ENCODE measurements at places on chromosomes 7 and 10. TPM values are rescaled to one million over a fixed set of nuclear protein-coding genes. Genes with fewer than 3 reads are reported as not detected.

The ABLIM1 gene
- total RNA-seq: 184 TPM

The GALNT17 gene
- total RNA-seq: not detected

- H3K4me1 ChIP-seq: peaks cover 3% of the 10 kb centered on the region
- H3K36me3 ChIP-seq: no peaks in the 10 kb centered on the region
- H3K4me3 ChIP-seq: no peak overlapping the region
- no peak for DNase-seq
- H3K27ac ChIP-seq: no peak overlapping the region
These were observed 22.6 kb upstream of the INPP5A start for GRCh38 chr10:132514821-132515520.

DNA sequence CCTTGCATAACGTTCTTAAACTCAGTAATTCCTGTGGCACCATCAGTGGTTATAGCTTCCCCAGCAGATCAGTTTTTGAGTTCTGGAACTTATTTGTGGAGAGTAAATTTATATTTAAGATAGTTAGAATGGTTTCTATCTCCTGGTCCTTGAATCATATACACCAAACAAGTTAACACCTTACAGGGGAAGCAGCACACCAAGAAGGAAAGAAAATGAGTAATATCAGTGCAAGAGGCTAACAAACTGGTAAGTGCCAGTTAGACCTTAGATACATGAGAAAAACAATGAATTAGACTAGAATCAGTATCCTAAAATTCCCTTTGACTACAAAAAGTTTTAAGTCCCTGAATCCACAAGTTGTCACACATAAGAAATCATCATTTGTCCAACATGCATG lies 54.2 kb downstream of the ABI1 start:
- H3K36me3 ChIP-seq: no peaks in the 10 kb centered on the region
- H3K27ac ChIP-seq: peak overlapping the region; percentile 2
- peaks cover 50% of the 10 kb centered on the region for H3K4me1 ChIP-seq
- DNase-seq: no peak

The POU6F2 gene
- total RNA-seq: not detected

DNA sequence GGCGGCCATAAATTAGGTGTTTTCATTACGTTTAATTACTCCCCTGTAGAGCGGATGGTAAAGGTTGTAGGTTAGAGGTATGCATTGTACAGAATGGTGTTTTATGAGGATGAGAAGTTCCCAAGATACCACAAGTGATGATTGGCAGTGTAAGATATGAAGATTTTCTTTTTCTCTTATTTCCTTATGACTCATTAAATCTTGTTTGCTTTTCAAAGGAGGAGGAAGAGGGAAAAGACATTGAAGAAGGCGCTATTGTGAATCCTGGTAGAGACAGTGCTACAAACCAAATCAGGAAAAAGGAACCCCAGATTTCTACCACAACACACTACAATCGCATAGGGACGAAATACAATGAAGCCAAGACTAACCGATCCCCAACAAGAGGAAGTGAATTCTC lies 133.9 kb downstream of the AASS start:
- no peaks in the 10 kb centered on the region for H3K27me3 ChIP-seq
- no peak overlapping the region for H3K4me3 ChIP-seq
- no peaks in the 10 kb centered on the region for H3K4me1 ChIP-seq
- no peaks in the 10 kb centered on the region for H3K36me3 ChIP-seq

The COL26A1 gene
- total RNA-seq: not detected

DNA sequence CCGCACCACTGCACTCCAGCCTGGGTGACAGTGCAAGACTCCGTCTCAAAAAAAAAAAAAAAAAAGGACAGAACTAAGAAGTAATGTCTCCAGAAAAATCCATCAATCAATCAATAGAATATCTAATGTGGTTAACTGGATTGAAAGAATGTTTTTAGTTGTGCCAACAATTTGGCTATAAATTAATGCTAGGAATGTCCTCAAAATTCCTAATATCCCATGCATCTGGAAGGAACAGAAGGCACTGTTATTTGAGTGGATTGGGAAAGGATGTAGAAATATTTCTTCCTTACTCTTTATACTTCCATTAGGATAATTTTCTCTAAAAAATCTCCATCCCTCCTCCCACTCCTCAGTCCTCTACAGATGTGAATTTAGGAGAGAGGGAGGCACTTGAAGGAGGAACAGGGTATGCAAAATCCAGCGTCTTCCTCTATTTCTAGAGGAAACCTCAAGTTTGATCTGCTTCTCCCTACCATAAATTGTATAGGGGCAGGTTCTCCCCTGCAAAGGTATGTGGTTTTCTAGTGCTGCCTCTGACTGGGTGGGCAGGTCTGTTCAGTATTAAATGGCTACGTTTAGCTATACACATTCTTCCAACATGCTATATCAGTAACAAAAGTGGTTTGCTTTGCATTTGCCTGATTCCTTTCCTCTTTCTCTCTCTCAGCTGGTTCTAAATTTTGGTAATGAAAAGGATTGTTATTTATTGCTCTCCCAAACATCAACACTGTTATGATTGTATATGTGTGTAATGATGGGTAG lies 54.1 kb downstream of the RNLS start:
- H3K27ac ChIP-seq: no peak overlapping the region
- H3K4me1 ChIP-seq: peaks cover 8% of the 10 kb centered on the region
- no peak for DNase-seq
- no peaks in the 10 kb centered on the region for H3K36me3 ChIP-seq
- H3K27me3 ChIP-seq: peaks cover 7% of the 10 kb centered on the region

The WIPF3 gene
- not detected for total RNA-seq

The ZNF727 gene
- 0.17 TPM for total RNA-seq

DNA sequence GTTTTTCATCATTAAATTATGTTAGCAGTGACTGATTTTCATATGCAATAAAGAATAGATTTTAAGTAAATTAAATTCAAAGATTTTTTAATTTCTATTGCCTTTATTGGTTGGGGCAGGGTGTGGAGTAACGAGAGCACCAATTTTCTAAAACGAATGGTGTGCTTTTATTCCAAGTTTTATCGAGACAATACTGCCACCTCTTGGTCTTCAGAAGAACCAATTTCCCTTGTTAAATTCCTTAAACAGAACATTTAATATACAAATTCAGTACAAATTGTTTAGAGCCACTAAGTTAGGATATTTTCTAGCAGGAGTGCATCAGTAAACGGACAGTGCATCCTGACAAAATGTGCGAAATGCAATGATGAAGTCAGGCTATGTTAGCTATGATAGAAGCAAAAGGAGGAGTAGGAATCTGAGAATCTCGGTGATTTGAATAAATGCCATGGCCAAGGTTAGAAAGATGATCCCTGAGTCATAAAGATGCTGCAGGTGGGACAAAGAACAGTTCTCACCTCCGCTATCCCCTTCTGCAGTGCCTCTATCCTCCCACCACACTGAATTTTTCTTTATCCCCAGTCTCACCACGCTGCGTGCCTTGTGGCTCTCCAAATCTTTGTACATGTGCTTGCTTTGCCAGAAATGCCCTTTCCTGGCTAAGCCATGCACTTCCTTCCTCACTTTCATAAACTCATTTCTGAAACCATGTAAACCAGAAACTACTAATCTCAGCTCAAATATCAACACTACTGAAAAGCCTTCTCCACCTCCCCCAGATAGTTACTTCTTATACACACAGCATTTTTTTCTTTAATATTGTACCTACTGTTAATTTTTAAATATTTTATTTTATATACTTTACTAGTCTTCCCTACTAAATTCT lies 31.9 kb upstream of the AGBL3 start:
- peak overlapping the region; percentile 49 for H3K4me3 ChIP-seq
- no peak overlapping the region for H3K27ac ChIP-seq
- H3K27me3 ChIP-seq: peaks cover 5% of the 10 kb centered on the region
- no peak for DNase-seq
- H3K4me1 ChIP-seq: peaks cover 2% of the 10 kb centered on the region
- H3K36me3 ChIP-seq: no peaks in the 10 kb centered on the region

The FXYD4 gene
- total RNA-seq: not detected

The CNNM1 gene
- total RNA-seq: 0.15 TPM

DNA sequence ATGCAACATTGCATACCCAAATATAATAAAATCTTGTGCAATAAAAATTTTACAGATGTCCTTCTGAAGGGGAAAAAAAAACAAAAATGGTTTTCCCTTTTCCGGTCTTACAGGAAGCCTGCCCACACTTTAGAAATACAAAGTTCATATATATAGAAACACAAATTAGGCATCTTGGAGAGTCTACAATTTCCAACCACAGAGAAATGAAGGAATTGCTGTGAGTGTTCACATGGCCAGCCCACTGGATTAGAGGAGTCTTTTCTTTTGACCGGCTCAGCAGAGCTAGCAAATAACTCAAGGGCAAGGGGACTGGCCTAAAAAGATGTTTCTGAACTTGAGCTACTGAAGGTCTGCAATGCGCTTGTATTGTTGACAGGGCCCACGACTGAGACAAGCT lies 92.4 kb downstream of the GLI3 start:
- H3K4me1 ChIP-seq: no peaks in the 10 kb centered on the region
- no peaks in the 10 kb centered on the region for H3K36me3 ChIP-seq
- no peaks in the 10 kb centered on the region for H3K27me3 ChIP-seq
- no peak overlapping the region for H3K4me3 ChIP-seq

DNA sequence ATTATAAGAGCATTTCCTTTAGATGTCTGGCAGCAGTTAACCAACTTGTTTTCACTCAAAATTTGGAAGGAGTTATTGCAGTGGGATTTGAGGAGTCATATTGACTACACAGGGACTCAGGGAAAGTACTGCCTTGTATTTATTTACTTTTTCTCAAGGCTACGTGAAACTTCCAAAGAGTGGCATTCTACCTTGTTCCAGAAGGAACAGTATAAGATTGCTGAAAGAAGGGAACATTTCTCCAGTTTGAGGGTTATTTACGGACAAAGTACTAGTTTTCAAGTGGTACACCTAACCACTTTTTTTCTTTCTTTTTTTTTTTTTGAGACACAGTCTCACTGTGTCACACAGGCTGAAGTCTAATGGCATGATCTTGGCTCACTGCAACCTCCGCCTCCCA lies 5.1 kb downstream of the MORN4 start:
- no peak overlapping the region for H3K27ac ChIP-seq
- H3K27me3 ChIP-seq: no peaks in the 10 kb centered on the region
- H3K4me3 ChIP-seq: no peak overlapping the region
- H3K4me1 ChIP-seq: peaks cover 5% of the 10 kb centered on the region
- DNase-seq: no peak
- peaks cover 1% of the 10 kb centered on the region for H3K36me3 ChIP-seq

The OR2A42 gene
- not detected for total RNA-seq

GRCh38 chr7:112898432-112899290 lies 108.5 kb upstream of the TMEM168 start:
- peaks cover 2% of the 10 kb centered on the region for H3K36me3 ChIP-seq
- H3K27me3 ChIP-seq: no peaks in the 10 kb centered on the region
- peaks cover 10% of the 10 kb centered on the region for H3K4me1 ChIP-seq
- no peak overlapping the region for H3K4me3 ChIP-seq
- H3K27ac ChIP-seq: no peak overlapping the region

The FGFR2 gene
- total RNA-seq: 0.82 TPM

The PAX4 gene
- not detected for total RNA-seq
